Stimulated activated CD8-positive, alpha-beta memory T cell treated with anti-CD3 and anti-CD28 coated beads, Interleukin-15, amount 100 ng/mL, for 4 hours (primary cell): ENCODE measurements at places on chromosomes 2 and 18.

DNA sequence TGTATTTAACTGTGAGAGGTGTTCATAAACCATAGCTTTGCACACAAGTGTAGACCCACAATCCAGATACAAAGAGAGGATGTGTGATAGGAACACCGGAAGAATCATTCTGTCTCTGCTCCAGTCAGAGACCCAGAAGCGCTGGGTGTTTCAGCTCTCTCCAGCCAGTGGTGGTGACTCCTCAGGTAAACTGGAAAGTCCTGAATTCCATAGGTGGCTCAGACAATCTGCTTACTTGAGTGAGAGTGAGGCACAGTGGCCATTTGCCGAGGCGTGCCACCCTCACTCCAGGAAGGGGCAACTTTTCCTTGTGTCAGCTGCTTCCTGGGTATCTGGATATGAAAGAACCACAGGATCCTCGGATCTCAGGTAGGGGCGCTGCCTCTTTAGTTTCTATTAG lies 171.5 kb downstream of the KCNS3 start:
- no peak for DNase-seq

- DNase-seq = no peak
Measured at GRCh38 chr18:23945416-23946079, 69.0 kb upstream of the TTC39C start.

DNA sequence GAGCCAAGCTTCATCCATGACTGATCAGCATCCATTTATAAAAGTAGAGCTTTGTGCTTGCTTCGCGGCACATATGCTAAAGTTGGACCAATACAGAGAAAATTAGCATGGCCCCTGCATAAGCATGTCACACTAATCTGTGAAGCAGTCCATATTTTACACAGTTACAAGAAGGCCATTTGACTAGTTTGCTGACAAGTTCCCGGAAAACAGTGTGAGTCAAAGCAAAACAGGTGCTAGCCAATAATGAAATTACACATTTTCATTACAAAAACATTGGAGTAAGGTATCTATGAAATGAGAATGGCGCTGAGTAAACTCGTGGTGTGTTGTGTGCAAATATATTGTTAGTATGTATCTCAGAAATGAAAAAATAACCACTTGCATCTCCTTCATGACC lies 4.7 kb downstream of the ANKRD62 start:
- DNase-seq = no peak

DNA sequence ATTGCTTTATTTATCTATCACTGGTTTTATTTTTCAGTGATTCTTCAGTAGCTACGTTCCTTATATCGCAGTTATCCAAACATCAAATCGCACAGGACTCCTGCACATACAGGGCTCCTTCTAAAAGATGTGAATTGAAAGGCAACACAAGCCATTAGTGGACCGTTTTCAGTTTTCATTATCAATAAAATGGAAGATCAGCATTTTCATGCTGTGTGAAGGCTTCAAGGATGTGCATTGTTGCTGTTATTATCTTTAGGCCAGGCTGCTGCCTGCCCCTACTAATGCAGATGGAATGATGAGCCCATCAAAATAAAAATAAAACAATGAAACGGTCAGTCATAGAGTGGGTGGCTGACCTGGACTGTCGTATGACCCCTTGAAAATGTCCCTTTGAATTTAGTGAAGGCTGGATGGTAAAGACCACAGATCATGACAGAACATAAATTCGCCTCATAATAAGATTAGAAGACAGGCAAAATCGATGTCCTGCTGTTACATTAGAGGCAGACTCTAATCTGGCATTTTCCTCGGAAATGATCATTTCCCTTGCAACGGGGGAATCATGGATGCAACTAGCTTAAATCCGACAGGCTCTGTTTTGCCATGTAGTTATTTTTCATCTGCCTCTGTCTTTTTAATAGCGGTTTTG lies 32.9 kb downstream of the ITGB6 start:
- DNase-seq = no peak

GRCh38 chr2:188893972-188894371 lies 80.2 kb upstream of the COL3A1 start:
- no peak for DNase-seq

GRCh38 chr2:131041402-131042147 lies 51.7 kb downstream of the FAM168B start:
- DNase-seq = no peak

GRCh38 chr2:165969227-165969626 lies 15.7 kb upstream of the TTC21B start:
- no peak for DNase-seq

GRCh38 chr18:51182824-51183223 lies 14.7 kb downstream of the MEX3C start:
- no peak for DNase-seq

- DNase-seq = no peak
Measured at GRCh38 chr18:13218997-13219396, 437 bp downstream of the LDLRAD4 start.

DNA sequence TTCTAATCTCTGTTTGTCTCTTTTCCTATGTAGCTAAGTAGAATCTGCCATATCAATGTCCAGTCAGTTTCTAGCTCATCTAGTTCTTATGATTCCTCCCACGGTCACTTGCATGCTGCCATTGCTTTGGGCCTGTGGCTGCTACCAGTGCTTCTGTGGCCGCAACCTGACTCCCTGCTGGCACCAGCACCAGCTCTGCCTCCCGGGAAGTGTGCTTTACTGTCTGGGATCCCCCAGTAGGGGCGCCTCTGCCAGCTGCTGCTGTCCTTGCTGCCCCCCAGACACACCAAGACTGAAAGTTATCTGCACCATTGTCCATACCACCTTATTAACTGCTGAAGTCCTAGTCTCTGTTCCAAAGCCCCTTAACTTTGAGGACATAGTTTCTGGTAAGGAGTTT lies 56.3 kb downstream of the RAPGEF4 start:
- DNase-seq = no peak

- DNase-seq = no peak
Measured at GRCh38 chr2:188897096-188897495, 77.1 kb upstream of the COL3A1 start.

DNA sequence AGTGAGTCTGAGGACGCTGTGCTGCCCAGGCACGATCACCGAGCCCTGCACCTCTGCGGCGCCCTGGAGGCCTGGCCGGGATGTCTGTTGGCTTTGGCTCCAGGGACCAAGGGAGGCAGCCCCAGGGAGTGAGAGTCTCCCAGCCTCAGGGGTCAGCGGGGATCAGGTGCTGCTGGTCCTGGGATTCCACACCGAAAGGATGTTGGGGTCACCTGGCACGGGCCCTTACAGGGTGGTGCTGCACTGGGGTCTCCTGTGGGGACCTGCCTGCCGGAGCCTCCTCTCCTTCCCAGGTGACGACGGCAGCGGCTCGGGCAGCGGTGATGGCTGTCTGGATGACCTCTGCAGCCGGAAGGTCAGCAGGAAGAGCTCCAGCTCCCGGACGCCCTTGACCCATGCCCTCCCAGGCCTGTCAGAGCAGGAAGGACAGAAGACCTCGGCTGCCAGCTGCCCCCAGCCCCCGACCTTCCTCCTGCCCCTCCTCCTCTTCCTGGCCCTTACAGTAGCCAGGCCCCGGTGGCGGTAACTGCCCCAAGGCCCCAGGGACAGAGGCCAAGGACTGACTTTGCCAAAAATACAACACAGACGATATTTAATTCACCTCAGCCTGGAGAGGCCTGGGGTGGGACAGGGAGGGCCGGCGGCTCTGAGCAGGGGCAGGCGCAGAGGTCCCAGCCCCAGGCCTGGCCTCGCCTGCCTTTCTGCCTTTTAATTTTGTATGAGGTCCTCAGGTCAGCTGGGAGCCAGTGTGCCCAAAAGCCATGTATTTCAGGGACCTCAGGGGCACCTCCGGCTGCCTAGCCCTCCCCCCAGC lies 30.5 kb downstream of the GPC1 start:
- DNase-seq = no peak

GRCh38 chr2:178865999-178866398 lies 58.8 kb upstream of the TTN start:
- DNase-seq = no peak

GRCh38 chr2:19505199-19506136 lies 147.0 kb upstream of the OSR1 start:
- DNase-seq = no peak

DNA sequence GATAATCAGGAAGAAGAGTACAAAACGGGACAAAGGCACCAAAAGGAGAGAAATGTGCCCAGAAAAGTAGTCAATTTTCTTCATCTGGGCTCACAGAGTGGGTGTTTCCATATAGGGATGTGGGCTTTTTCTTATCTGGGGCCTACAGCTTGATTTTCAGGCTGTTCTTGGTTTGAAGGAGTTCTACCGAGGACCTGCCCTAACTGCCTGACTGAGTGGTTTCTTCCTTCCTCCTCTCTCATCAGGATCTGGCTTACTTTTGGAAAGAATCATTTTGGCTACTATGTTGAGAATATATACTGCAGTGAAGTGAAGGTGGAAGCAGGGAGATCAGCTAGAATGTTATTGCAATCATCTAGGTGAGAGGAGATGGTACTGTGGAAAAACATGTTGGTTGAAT lies 316.7 kb downstream of the LRP1B start:
- DNase-seq = no peak

DNA sequence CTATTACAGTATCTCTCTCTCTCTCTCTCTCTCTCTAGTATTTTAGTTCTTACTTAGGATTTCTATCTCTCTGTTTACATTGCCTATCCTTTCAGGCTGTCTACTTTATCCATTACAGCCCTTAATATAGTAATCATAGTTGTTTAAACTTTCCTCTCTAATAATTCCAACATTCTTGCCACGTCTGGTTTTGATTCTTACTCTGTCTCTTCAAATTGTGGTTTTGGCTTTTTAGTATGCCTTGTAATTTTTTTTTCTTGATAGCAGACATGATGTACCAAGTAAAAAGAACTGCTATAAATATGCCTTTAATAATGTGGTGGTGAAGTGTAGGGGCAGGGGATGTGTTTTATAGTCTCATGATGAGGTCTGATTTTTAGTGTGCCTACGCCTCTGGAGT lies 1809.5 kb upstream of the CELF4 start:
- no peak for DNase-seq

GRCh38 chr2:142088058-142088568 lies 42.7 kb downstream of the LRP1B start:
- DNase-seq = no peak

GRCh38 chr2:69509011-69509749 lies 71.9 kb upstream of the NFU1 start:
- DNase-seq = no peak

DNA sequence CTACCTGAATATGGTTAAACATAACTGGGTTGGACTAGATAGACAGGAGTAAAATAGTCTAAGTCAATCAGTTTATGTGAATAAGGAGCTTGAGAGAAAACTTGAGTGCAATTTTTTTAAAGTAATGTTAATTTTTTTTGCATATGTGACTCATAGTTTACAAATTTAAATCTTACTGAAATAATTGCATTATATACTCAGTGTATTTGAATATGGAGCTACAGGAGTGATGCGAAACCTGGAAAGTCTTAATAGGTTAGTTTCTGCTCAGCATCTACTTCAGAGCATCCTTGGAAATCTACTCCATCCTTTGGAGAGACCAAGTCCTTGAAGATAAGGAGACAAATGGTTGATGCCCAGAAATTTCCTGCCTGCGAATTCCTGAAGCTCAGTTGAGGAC lies 318.8 kb upstream of the NXPH2 start:
- no peak for DNase-seq

DNA sequence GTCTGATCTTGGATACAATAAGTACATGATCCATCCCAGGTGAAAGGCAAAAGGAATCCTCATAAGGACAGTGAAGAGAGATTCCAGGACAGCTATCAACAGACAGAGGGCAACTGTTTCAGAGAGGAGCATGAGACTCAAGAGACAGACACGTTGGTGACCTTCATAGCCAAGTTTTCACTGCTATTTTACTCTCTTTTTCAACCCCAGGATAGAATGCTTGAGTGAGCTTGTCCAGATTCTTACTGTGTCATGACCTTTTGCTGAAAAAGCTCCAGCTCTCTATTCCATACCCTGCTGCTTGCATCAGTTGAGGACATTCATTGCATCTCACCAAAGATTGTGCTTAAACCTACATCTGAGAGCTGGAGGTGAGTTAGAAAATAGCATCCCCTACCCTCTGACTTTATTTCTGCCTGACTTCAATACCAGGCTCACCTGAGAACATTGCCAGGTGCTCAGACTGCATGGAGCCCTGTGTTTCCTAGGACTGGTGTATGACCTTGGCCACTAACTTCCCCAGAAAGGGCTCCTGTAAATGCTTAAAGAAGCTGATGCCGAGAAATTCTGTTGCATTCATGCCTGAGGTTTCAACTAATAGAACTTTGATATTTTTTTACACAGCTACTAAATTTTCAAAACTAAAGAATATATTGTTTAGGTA lies 70.4 kb upstream of the TMEM17 start:
- DNase-seq = no peak

GRCh38 chr2:203662951-203663350 lies 43.5 kb upstream of the CD28 start:
- DNase-seq = no peak

DNA sequence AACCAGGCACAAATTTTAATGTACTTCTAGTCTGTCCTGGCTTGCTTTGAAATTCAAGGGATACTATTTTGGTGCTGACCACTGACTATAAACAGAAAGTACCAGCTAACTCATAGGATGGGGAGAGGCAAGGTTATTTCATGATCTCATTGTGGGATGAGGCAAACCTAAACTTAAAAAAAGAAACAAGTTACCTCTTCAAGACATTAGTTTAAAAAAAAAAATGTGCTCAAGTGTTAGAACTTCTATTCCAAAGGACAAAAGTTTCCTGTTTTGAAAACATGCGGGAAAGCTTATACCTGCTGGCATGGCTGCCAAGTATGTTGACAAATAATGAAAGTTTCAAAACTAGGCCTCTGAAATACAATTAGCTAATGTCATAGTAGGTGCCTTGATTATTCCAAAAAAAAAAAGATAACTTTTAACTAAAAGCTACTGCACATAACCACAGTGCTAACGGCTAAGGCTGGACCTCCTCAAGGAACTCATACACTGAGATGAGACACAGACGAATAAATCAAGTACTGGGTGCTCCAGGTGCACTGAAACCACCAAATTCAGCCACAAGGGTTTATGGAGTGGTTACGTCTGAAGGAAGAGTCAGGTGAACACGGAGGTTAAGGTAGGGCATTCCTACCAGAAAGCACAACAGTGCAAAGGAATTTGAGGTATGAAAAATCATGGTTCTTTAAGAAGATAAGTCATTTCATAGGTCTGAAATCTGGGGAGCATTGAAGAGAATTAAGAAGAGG lies 38.1 kb downstream of the TMEM131 start:
- no peak for DNase-seq

DNA sequence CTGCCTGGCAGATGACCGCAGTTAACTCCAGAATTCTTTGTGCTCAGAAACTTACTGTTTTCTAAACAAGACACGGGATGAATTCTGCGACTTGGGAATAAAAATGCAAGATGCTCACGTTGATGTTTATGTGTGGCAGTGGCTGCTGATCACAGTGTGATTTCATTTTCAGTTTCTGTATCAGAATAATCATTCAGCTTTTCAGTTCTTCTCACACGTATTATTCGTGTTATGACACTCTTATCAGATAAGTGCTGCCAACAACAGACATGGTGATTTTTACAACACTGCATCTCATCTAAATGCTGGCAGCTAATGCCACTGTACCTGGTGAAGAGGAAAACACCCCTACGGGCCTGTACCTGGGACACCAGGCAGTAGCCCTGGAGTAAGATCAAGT lies 272.9 kb upstream of the REV1 start:
- DNase-seq = no peak
